HepG2 (cell line): ENCODE measurements at places on chromosomes 2 and 18. TPM values are rescaled to one million over a fixed set of nuclear protein-coding genes. Genes with fewer than 3 reads are reported as not detected.
A peak's percentile ranks its signal among the peaks of the same experiment; 100 is the strongest.

- no peak for DNase-seq
Measured at GRCh38 chr18:58009166-58009565, 34.9 kb upstream of the NEDD4L start.

DNA sequence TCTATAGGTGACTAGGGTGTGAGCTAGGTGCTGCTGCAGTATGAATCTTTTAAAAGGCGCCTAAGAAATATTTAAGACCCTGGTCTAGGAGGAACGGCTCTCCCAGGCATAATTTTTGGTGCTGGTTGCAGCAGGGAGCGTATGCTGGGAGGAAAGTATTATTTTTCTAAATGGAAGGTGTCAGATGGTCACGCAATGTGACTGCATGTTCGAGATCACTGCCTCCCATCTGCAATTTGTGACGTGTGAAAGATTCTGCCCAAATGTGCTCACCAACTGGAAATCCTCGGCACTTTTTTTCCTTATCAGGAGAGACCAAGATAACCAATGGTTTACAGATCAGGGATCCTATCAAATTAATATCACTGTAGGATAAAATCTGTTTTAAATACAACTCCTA lies 95.6 kb upstream of the KLHL14 start:
- no peak for DNase-seq

- no peak for DNase-seq
Measured at GRCh38 chr2:12192762-12193161, 446.3 kb downstream of the LPIN1 start.

IL36A gene
- not detected in 2 replicates for polyA plus RNA-seq

GRCh38 chr2:219434718-219435525 lies at the start of gene SPEG:
TSS of gene SPEG (plus strand) at chr2:219434843. CDS start at chr2:219434978, 135 bp downstream.
- no peak for DNase-seq

DNA sequence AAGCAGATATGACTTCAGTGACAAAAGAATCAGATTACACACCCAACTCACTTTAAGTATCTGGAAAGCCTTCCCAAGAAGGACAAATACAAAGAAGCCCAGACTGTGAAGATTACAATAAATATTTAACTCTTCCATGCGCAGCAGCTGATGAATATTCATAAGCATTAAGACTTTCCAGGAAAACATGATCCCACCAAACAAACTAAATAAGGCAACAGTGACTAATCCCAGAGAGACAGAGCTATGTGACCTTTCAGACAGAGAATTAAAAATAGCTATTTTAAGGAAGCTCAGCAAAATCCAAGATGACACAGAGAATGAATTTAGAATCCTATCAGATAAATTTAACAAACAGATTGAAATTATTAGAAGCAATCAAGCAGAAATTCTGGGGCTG lies 108.2 kb upstream of the UBE2E3 start:
- DNase-seq, result no peak

DTNA gene
- polyA plus RNA-seq, result 29.0 and 32.7 TPM in 2 replicates

DNA sequence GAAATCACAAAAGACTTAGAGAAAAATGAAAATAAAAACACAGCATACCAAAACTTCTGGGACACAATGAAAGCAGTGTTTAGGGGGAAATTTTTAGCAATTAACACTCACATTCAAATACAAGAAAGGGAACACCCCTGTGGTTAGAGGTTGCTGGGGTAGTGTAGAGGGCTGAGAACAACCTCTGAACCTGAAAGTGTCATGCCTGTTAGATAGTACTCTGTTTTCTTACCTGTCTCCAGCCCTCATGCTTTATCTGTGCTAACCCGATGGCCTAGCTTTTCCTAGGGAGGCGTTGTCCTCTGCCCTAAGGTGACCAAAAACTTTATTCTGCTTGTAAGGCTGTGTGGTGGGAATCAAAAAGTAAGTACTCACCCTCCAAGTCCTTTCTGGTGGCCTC lies 122.6 kb upstream of the OTX1 start:
- DNase-seq, result no peak

- no peak for DNase-seq
Measured at GRCh38 chr2:205352593-205352992, 329.7 kb upstream of the NRP2 start.

GRCh38 chr2:72940786-72941185 lies 23.5 kb downstream of the EMX1 start:
- DNase-seq, result no peak

- peak; percentile 6 for DNase-seq
Measured at GRCh38 chr2:167550448-167550847, 662.2 kb downstream of the XIRP2 start.

DNA sequence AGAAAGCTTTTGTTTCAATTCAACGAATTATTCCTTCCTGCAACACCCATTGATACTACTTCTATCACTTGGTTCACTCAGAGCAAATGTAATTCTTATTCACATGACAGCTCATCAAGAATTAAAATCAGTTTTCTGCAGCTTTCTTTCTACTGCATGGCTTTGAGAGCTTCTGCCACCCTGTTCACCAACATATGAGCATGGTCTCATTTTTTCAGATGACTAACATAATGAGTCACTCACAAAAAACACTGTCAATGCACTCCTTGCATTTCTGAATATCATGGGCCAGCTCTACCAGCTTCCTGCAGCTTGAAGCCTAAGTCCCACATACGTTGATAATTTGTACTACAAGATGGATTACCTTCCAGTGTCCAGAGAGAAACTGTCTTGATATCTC lies 342.9 kb downstream of the LRATD1 start:
- DNase-seq, result no peak

DNA sequence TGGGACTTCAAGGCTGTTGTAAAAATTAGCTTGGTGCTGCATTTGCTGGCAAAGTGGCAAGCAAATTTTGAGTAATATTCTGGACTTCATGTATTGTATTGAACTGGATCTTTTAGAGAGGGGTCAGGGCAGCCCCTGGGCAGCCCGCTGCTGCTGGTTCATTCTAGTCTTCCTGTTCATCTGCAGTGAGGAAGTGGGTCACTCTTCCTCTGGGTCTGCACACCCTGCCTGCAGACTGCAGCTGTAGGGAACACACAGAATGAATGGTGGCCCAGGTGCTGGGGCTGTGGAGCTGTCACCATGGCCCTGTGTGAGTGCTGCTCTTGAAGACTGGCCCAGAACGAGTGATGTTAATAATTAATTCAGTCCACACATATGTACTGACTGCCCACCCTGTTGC lies 9.4 kb downstream of the SH3RF3 start:
- DNase-seq, result no peak

LIMS4 gene
- polyA plus RNA-seq, result 0.86 and 2.3 TPM in 2 replicates

DNA sequence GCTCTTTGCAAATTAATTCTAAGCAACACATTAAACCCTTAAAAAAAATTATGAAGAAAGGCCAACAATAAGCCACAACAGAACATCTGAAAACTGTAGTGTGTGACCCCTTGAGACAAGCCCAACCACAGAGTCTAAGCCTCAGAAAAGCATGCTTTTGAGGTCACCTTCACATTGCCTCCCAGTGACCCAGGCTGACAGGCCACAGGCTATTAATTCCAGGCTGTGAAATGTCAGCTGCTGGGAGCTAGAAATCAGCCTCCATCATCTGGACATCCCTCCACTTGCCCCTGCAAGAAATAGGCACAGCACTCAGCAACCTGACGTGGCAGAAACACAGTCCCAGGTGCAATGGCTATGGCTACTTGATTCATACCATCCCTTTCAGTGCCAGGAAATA lies 179.4 kb upstream of the ZFP36L2 start:
- no peak for DNase-seq

- no peak for DNase-seq
Measured at GRCh38 chr2:195563857-195564512, 93.0 kb upstream of the SLC39A10 start.

GRCh38 chr2:151904021-151904420 lies 75.8 kb upstream of the ARL5A start:
- DNase-seq, result no peak

GRCh38 chr2:174704642-174705041 lies 59.6 kb downstream of the CHRNA1 start:
- no peak for DNase-seq

RIT2 gene
- polyA plus RNA-seq, result not detected in 2 replicates

- DNase-seq, result no peak
Measured at GRCh38 chr18:61694236-61694635, 198.6 kb downstream of the RNF152 start.

KCNE4 gene
- not detected in 2 replicates for polyA plus RNA-seq

DNA sequence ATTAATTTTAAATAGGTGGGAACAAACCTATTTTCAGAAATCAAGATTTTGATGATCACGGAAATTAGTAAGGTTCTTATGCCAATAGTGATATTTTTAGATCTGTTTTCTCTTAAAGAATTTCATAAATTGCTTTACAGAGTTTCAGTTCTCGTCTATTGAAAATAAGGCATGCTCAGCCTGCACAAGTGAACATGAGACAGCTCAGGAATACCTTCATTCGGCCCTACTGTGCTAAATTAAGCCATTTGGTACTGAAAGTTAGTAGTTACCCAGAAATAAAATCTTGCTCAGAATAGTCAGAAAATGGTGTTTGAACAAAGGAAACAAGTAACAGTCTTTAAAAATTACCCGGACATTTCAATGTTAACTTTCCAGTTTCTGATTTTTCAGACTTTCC lies 60.4 kb downstream of the DLGAP1 start:
- no peak for DNase-seq

ASPRV1 gene
- polyA plus RNA-seq, result 0.48 and 0.52 TPM in 2 replicates

WDR7 gene
- 2.0 and 2.2 TPM in 2 replicates for polyA plus RNA-seq

TLK1 gene
- 12.8 and 16.8 TPM in 2 replicates for polyA plus RNA-seq

DNA sequence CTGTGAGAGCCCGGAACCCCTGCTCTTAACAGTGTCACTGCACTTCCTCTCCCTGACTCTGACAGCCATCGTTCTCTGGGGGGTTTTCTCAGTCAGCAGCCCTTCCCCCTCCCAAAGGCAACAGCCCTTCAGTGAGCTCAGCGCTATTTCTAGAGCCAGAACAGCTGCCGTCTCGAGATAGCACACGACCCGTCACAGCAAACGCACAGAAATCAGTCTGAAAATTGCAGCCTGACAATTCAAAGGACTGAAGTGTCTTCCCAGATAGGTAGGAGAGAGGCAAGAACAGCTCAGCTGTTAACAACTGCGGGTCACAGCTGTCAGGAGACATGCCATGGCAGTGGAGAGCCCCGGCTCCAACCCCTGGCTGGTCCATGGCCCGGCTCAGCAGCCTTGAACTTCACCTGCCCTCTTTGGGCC lies 45.4 kb downstream of the ST8SIA5 start:
- DNase-seq, result no peak

TMEM169 gene
- polyA plus RNA-seq, result 1.5 and 2.1 TPM in 2 replicates

DNA sequence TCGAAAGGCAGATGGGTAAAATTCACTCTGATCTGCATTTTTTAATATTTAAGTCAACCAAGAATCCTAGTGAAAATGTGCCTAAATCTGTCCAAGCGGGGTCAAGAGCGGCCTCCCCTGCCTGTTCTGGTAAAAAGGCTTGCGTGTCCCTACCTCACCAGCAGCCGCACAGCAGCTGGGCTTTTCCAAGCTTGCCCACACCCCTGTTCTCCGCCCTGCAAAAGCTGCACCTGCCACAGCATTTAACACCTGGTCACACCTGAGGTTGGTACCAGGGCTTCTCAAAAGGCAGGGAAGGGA lies 25.8 kb upstream of the TMEM182 start:
- DNase-seq, result peak; percentile 29

DNA sequence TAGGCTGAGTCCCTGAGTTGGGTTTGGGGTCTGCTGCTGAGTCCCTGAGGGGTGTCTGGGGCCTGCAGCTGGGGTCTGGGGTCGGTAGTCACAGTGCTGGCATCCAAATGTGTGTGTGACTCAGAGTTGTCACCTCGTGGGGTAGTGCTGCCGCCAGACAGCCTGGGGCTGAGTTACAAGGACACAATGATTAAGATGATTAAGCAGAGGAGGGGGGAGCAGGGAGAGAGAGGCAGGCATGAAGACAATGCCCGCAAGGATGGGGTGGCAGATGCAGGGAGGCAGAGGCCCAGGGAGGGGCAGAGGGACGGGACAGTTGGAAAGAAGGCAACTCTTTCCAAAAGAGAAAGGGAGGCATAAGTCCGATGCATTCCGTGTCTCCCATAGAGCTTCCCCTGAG lies 120.2 kb downstream of the CELF4 start:
- no peak for DNase-seq

- DNase-seq, result no peak
Measured at GRCh38 chr2:213021971-213022899, 129.2 kb downstream of the IKZF2 start.

DNA sequence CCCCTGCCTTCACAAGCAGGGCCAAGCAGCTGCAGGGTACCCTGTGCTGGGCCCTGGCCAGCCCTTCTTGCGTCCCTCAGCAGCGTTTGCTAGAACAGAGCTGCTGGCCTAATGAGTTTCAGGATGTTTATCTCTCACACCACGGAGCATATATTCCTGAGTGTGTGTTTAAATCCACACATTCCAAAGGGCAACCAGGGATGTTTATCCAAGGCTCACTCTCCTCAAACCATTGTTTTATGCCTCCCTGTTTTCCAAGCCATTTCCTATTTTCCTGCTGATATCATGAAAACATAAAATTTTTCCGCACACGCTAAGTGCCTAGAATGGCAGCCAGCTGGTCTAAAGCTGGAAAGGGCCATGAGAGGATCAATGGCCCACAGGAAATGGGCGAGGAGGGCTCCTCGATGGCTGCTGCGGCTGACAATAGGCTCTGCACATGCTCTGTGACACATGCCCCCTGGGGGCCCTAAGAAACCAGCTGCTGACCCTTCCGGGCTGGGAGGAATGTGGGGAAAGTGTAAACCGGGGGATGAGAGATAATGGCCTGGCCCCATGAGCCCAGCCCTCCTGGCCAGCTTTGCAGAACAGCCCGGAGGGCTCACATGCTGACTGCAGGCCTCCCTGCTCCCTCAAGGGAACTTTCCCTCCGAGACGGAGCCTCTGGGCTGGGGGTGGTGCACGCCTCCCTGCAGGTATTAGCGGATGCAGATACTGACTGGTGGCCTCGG lies 194.0 kb downstream of the NDUFA10 start:
- no peak for DNase-seq

DNA sequence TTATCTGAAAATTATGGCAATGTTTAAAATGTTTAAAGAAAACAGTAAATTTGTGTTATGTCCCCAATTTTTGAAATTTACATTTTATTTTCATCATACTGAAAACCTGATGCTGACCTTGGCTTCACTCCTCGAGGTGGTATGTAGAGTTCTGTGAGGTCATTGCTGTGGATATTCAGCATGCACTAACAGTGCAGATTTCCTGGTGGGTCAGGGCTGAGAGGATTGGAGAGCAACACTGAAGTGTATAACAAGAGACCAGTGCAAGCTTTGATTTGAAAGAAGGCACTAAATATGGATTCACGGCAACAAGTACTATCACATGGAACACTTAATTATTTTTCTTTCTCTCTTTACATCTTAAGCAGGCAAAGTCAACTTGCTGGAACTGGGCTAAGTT lies 134.1 kb downstream of the SLC8A1 start:
- DNase-seq, result no peak

ARHGAP15 gene
- polyA plus RNA-seq, result 0.04 TPM in 1 of 2 replicates, not detected in the other

- peak; percentile 31 for DNase-seq
Measured at GRCh38 chr18:23585007-23585871, 1.1 kb downstream of the NPC1 start.

- DNase-seq, result peak; percentile 83
Measured at GRCh38 chr2:9703701-9704221, 73.0 kb upstream of the YWHAQ start.

- no peak for DNase-seq
Measured at GRCh38 chr2:42858140-42859005, 66.0 kb upstream of the HAAO start.
